Neural cell (in vitro differentiated cells): ENCODE measurements at places on chromosomes 2 and 18. TPM values are rescaled to one million over a fixed set of nuclear protein-coding genes. Genes with fewer than 3 reads are reported as not detected.

GYPC gene
- 0.40 TPM in 1 of 2 replicates, not detected in the other for polyA plus RNA-seq

SLC14A1 gene
- polyA plus RNA-seq: not detected in 2 replicates

MC2R gene
- not detected in 2 replicates for polyA plus RNA-seq

ST8SIA3 gene
- polyA plus RNA-seq: 22.9 and 27.4 TPM in 2 replicates

ZBTB14 gene
- polyA plus RNA-seq: 30.3 and 33.5 TPM in 2 replicates

TACR1 gene
- polyA plus RNA-seq: 0.60 and 0.78 TPM in 2 replicates

KCNG3 gene
- polyA plus RNA-seq: 0.74 and 1.1 TPM in 2 replicates

ABCB6 gene
- polyA plus RNA-seq: 28.1 and 37.0 TPM in 2 replicates

KCNK3 gene
- polyA plus RNA-seq: 12.9 and 14.0 TPM in 2 replicates

HTR2B gene
- polyA plus RNA-seq: 0.64 TPM in 1 of 2 replicates, not detected in the other

MATN3 gene
- polyA plus RNA-seq: 0.60 and 0.90 TPM in 2 replicates

IHH gene
- 0.36 TPM in 1 of 2 replicates, not detected in the other for polyA plus RNA-seq

PLCD4 gene
- 4.9 and 9.3 TPM in 2 replicates for polyA plus RNA-seq

LAMA1 gene
- 8.0 and 10.3 TPM in 2 replicates for polyA plus RNA-seq

ERBB4 gene
- 0.69 and 0.88 TPM in 2 replicates for polyA plus RNA-seq

FIGN gene
- 0.71 and 1.0 TPM in 2 replicates for polyA plus RNA-seq

CD8B2 gene
- polyA plus RNA-seq: not detected in 2 replicates

ERLEC1 gene
- 88.6 and 89.6 TPM in 2 replicates for polyA plus RNA-seq

SCN3A gene
- 153 and 161 TPM in 2 replicates for polyA plus RNA-seq

CAB39 gene
- polyA plus RNA-seq: 107 and 118 TPM in 2 replicates

RPRM gene
- polyA plus RNA-seq: 2.8 and 5.6 TPM in 2 replicates

FSIP2 gene
- 11.0 and 12.2 TPM in 2 replicates for polyA plus RNA-seq

OTOS gene
- polyA plus RNA-seq: not detected in 2 replicates

GALNT14 gene
- 9.0 and 15.9 TPM in 2 replicates for polyA plus RNA-seq

SP110 gene
- polyA plus RNA-seq: not detected in 2 replicates

LRP1B gene
- polyA plus RNA-seq: 11.7 and 12.7 TPM in 2 replicates

DOCK10 gene
- polyA plus RNA-seq: 0.37 and 2.9 TPM in 2 replicates

TMEM18 gene
- polyA plus RNA-seq: 49.3 and 58.6 TPM in 2 replicates

EVX2 gene
- polyA plus RNA-seq: not detected in 2 replicates

GREB1 gene
- polyA plus RNA-seq: 17.2 and 24.5 TPM in 2 replicates

PRKRA gene
- polyA plus RNA-seq: 77.7 and 91.8 TPM in 2 replicates

SERPINB7 gene
- polyA plus RNA-seq: not detected in 2 replicates

HOXD8 gene
- not detected in 2 replicates for polyA plus RNA-seq

G6PC2 gene
- not detected in 2 replicates for polyA plus RNA-seq

ADD2 gene
- polyA plus RNA-seq: 52.5 and 73.6 TPM in 2 replicates

MTCL1 gene
- polyA plus RNA-seq: 20.8 and 23.1 TPM in 2 replicates

CHRND gene
- not detected in 2 replicates for polyA plus RNA-seq

TTN gene
- 0.10 and 0.16 TPM in 2 replicates for polyA plus RNA-seq

HOXD11 gene
- not detected in 2 replicates for polyA plus RNA-seq

TMEM200C gene
- 7.9 and 8.2 TPM in 2 replicates for polyA plus RNA-seq

GKN1 gene
- polyA plus RNA-seq: not detected in 2 replicates

C2orf80 gene
- 68.0 and 71.5 TPM in 2 replicates for polyA plus RNA-seq

CCDC102B gene
- polyA plus RNA-seq: 6.5 and 8.7 TPM in 2 replicates
